ENCODE measurements at places on chromosomes 6 and 20.

- no peak for DNase-seq
These were observed at the start of gene LY86 for GRCh38 chr6:6588064-6588923. Gene LY86, plus strand, starts transcription at chr6:6588720. Its CDS starts 15 bp downstream, at chr6:6588735.

- no peak for DNase-seq
These were observed 119.0 kb upstream of the STMND1 start for GRCh38 chr6:16982807-16983206.

DNA sequence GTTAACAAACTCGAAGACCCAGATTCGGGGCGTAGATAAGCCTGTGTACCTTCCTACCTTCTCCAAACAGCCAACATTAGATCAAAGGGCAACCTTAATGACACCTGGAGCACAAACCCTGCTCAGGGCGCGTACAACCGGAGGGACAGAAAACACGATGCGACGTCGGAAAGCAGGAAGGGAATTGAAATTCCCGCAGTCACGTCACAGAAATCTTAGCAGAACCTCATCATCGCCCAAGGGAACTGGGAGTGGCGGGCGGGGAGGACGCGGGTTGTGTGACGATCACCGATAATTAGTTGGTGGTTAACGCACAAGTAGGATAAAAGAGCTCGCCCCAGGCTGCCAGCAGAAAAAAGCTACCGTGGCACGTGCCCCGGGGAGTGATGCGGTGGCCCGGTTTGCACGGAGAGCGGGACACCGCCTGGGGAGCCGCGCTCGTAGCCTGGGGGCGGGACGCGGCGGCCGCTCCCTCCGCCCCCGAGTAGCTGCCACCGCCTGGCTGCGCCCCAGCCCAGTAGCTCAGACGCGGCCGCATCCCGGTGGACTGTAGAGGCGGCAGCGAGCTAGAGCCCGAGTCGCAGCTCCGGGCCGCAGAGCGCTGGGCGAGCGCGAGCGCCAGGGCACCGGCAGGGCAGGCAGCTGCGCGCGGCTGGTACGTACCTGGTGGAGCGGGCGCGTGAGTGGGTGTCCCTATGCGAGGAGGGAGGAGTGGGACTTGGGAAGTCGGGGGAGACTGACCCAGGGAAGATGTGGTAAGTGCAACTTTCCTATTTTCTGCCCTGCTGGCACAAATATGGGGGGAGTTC, at the start of gene PKIB:
PKIB (plus strand) TSS at position 525 of the 809 bp plus-strand sequence. CDS start 107,390 bp downstream, outside the sequence.
- DNase-seq: peak; percentile 15

DNA sequence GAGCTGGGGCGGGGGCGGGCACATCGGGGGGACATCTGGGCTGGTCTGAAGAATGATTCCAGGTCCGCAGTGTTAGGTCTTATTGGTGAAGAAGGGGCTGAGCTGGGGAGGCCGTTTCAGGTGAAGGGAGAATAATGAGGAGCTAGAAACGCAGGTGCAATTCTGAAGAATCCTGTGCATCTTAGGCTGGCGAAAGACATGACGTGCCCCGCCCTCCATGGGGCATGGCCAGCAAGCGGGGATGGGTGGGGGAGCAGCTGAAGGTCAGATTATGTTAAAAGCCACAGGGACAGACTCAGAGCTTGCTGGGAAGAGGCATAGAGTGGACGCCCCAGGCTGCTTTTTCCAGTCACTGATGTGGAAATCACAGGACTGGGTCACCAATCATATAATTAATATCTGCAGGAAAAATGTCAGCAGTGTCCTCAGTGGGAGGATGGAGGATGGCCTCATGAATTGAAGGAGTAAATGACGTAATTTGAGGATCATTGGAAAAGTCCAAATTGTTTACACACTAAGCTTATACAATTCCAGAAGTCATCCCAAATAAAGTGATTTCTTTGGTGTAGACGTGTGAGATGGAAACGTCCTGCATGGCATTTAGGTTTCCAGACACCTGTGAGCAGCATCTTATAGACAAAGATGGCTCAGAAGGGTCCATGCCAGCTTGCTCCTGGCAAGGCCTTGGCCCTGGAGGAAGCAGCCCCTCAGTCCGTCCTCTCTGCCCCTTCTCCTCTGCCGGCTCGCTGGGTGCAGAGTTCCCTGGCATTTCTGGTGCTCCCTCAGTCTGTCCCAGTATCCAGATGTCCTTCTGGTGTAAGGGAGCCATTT, 109.6 kb upstream of the FRMD1 start:
- DNase-seq: no peak

- DNase-seq: no peak
These were observed 1.3 kb downstream of the YWHAB start for GRCh38 chr20:44886828-44887227.

DNA sequence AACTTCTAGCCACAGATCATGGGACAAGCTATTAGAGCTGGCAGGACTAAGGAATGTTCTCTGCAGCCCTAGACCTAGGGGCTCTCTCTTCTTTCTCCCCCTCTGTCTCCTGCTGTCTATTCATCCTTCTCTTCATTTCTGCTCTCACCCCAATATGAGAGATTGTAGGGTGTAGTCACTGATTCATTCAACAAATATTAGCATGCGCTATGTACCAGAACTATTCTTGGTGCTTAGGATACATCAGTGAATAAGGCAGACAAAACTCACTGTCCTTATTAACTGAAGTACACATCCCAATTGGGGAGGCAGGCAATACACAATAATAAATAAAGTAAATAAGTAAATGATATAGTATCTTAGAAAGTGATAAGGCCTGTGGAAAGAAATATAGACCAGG, 14.7 kb upstream of the SIRPB2 start:
- DNase-seq: no peak

DNA sequence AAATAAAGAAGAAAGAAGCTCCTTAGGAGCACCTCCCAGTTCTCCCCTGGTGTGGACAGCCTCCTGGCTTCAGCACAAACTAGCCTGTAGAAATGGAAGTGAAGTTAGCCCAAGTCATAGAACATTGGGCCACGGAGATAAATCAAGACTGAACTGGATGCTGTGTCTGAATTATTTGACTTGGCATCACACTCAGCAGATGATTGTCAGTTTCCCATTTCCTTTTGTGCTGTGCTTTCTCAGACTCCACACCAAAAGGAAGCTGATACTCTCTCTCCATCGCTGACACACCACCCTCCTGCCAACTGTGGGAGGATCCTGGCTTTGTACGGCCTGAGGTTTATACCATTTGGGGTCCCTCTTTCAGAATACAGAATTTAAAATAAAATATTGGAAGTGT, 209.8 kb downstream of the TFAP2A start:
- no peak for DNase-seq

DNA sequence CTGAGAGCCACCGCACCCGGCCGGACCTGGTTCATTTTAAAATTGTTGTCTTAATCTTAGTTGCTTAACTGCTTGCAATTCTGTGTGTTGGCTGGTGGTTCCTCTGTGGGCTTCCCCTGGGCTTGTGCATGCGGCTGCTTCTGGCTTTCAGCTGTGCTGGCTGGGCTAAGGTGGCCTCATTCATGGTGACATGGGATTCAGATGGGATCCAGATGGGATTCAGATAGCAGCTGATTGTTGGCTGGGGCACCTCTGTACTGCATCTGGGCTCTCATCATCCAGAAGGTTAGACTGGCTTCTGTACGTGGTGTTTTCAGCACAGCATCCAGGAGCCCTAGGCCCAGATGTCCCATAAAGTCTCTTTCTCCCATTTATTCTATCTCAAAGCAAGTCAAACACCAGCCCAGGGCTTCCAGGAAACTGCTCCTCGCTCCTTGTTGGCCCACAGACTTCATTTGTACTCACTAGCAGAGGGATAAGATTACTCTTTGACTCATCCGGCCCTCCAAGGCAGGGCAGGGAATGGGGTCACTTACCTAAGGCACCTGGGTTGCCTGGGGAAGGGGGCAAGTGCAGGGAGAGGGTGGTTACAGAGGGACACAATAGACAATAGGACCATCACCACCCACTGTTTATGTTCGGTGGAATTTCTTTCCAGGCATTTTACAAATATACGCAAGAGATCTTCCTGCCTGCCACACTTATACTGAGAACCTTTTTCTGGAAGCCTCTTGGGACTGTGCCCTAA, 10.2 kb upstream of the PEDS1 start:
- DNase-seq: no peak

DNA sequence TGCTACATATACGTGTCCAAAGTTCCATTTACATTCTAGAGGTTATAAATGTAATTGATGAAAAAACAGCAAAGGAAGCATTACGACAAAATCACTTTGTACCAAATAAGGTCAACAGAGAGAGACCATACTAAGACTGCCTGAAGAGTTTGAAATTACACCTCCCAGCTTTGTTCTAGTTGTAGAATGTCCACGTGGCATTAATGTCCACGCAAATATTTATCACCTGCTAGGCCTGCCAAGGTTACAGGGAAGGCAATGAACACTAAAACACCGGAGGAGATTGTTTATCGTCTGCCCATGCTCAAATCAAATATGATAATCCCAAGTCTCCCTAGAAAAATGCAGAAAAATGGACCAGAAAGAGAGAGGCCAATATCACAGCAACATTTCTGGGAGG, 6.2 kb downstream of the RALGAPA2 start:
- DNase-seq: no peak

DNA sequence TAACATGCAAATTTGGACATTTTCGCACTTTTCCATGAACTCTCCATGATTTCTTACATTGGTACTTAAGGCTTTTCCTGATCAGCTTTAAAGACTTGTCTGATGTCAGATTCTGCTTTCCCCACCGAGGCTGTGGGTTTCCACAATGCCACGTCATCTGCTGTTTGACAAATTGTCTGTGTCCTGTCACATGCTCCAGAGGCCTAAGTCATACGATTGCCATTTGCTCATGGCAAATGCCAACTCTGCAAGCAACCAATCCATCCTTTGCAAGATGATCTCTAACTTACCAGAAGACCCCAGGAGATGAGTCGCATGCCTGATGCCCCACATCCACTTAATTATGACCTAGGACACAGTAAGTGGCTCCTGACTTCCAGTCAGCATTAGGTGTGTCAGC, 556.5 kb downstream of the BMP2 start:
- DNase-seq: no peak

GRCh38 chr6:142693441-142693840, 251.5 kb downstream of the HIVEP2 start:
- DNase-seq: no peak

- DNase-seq: no peak
These were observed 203.3 kb upstream of the PLCB4 start for GRCh38 chr20:8865636-8866035.

GRCh38 chr20:22531056-22531615, 53.2 kb downstream of the FOXA2 start:
- DNase-seq: no peak

DNA sequence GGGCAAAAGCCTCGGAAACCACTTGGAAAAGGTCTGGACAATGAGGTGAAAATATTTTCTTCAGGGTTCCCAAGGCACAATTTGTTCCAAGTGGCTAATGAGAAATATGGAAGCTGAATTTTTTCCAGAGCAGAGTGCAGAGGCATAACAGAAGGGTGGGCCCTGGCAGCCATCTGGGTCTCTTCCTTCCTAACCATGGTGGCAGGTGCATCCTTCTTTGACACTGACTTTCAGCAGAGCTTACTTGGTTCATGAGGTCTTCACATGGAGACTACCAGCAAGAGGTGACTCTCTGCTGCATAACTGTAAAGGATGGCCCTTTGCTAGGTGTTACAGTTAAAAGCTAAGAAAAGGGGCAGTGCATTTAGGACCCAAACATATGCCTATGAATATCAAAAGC, 522.9 kb downstream of the KIF16B start:
- DNase-seq: no peak

DNA sequence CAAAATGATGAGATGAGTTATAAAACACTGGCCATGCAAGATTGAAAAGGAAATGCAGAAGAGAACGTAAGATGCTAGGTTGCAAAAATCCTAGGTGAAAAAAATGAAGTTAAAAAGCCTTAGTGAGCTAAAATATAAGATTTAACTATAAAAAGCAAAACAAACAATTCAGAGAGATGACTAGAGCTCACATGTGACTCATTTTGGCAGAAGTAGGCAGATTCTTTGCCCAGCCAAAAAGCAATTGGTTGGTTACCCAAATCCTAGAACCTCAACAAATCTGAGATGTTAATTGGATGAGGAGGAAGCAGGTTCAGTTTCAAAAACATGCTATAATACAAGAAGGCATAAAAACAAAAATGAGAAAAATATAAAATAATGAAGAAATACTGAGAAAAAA, 249.1 kb downstream of the OGFRL1 start:
- no peak for DNase-seq

DNA sequence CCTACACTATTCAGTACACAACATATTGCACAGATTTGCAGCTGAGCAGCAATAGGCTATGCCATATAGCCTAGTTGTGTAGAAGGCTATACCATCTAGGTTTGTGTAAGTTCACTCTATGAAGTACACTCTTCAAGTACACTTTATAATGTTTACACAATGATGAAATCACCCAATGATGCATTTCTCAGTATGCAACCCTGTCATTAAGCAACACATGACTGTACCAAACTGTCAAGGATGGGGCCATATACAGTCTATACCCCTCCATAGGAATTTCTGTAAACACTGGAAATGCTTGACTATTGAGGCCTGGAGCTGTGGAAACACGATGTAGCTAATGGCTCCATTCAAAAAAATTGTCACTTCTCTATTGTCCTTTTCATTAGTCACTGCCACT, 535.4 kb downstream of the EPM2A start:
- no peak for DNase-seq

GRCh38 chr6:81750681-81751387, 1.6 kb downstream of the TENT5A start:
- no peak for DNase-seq

- DNase-seq: no peak
These were observed 132.1 kb upstream of the CNR1 start for GRCh38 chr6:88298066-88298845.

DNA sequence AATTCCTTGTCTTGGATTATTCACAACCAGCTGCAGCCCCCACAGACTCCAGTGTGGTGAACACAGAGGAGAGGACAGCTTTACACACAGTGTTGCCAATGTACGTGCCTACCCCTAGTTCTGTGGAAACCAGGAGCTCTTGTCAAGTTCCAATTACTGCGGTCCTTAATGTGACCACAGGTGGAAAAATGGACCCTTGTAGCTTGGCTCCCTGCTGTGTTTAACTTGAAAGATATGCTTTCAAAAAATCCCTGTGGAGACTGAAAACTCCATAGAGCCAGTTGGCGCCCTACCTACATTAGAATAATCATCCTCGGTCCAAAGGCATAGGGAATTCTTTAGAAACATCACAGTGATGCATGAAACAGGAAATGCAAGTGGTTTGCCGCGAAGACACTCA, 118.3 kb upstream of the SLC22A23 start:
- no peak for DNase-seq

DNA sequence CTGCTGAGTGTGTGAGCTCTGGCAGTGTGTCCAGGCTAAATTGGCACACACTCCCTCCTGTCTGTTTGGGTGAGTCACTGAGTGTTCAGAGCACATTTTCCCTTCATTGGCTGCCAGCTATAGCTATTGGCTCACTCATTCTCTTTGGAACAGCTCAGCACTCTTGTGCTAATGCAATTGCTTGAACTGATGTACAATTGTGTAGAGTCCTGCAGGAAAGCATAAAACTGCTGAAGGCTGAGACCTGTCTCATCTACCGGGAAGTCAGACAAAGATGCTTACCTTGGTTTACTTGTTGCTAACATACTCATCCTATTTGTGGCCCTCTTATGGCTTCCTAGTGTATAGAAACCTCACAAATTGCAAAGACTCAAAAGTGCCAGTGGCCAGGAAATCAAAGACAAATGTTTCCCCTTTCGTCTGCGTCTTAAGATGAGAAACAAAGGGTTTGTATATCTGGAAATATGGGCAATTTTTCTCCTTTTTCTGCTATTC, 351.0 kb downstream of the BCKDHB start:
- DNase-seq: no peak

GRCh38 chr6:89678531-89678930, 40.0 kb upstream of the LYRM2 start:
- DNase-seq: no peak
